ENCODE measurements at places on chromosomes 2 and 18.
A peak's percentile ranks its signal among the peaks of the same experiment; 100 is the strongest.

- H3K4me1 ChIP-seq: peaks cover 66% of the 10 kb centered on the region
- H3K4me3 ChIP-seq: peak overlapping the region; percentile 98
- peak; percentile 49 for DNase-seq
- H3K27me3 ChIP-seq: peaks cover 27% of the 10 kb centered on the region
- H3K36me3 ChIP-seq: no peaks in the 10 kb centered on the region
Observed at GRCh38 chr2:75560022-75560767, 544 bp downstream of the EVA1A start.

DNA sequence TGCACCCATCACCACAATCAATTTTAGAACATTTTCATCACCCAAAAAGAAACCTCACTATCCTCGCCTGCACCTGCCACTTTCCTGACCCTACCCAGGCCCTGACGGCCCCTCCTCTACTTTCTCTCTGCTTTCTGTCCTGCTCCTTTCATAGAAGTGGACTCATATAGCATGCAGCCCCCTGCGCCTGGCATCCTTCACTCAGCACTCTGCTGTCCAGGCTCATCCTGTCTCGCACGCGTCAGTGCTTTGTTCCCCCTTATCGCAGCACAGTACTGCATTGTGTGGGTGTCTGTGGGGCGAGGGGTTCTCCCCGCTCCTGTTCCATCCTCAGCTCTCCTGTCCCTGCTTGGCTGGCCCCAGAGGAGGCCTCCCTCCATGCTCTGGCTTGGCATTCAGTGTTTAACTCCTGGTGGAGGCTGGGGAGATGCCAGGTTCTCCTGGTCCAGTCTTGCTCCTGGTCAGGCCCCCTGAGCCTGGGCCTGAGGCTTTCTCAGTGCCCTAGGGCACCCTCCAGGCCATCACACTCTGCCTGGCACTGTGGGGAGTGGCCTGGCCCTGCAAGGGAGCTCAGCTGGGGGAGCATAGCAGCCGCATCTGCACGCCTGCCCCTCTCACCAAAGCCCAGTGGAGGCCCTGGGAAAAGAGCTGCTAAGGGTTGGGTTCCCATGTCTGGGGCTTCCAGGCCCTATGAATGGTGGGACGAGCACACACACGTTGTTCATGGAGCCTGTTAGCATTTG, 6.6 kb upstream of the TUBB6 start:
- H3K36me3 ChIP-seq: no peaks in the 10 kb centered on the region
- DNase-seq: no peak
- H3K27ac ChIP-seq: no peak overlapping the region
- H3K4me3 ChIP-seq: no peak overlapping the region

DNA sequence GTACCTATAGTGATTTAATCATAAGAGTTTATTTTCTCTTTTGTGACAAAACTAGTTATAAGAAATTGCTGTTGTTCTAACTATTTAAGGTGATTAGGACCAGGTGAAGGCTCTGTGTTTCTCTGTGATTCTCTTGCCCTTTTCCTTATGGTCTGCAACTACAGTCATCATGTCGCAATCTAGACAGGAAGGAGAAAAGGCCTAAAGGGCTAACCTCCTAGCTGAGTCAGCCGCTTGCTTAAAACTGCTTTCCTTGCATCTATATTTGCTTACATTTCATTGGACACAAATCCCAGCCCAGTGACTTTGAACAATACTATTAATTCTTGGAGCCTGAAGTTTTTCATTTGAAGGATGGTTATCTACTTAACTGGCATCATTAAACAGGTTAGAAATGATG, 93.1 kb downstream of the PIK3C3 start:
- no peak for DNase-seq
- no peak overlapping the region for H3K4me3 ChIP-seq
- peaks cover 21% of the 10 kb centered on the region for H3K4me1 ChIP-seq
- H3K36me3 ChIP-seq: peaks cover 32% of the 10 kb centered on the region

DNA sequence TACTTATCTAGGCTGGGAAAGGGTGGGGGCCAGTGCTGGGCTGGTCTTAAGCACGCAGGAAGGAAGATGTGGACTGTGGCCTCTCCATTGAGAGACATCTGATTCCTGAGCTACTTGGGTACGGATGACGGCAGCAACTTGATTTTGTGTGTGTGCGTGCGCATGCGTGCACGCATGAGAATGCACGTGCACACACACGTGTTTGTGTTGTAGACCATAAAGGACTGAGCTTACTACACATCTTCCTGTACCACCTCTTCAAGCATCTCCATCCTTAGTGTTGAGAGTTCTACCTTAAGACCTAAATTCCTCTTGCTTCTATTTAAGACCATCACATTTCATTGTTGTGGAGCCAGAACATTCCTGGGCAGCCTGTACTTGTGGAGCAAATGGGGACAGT, 9.5 kb downstream of the WNT6 start:
- DNase-seq: no peak
- no peak overlapping the region for H3K27ac ChIP-seq
- H3K4me3 ChIP-seq: no peak overlapping the region
- H3K4me1 ChIP-seq: peaks cover 40% of the 10 kb centered on the region
- H3K27me3 ChIP-seq: peaks cover 95% of the 10 kb centered on the region

DNA sequence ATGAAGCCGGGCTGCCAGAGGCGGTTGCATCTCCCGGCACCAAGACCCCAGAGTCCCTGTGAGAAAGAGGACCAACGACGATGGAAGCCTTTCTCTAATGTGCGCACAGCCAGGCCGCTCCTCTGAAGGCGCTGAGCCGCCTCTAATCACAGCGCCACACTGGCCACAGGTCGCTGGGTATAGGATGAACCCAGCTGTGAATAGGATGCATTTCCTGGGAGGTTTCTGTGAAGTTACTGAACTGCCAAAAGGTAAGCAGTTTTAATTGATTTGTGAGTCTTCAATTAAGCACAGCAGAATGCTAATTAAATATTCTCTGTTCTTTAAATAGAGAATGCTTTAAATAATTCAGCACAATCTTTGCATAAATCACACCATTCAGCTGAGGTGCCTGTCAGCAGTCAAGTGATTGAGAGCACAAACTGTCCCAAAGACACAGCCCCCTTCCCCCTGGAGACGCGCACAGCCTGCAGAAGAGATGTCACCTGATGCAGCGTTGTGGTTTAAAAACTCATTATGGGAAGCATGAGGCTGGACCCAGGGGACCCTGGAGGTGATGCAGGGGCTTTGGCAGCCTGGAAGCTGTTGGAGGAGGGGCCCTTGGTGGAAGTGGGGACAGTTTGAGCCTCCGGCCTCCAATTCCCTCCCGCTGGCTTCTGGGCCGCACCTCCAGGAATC, 98.1 kb downstream of the RTP5 start:
- peaks cover 18% of the 10 kb centered on the region for H3K36me3 ChIP-seq
- H3K4me1 ChIP-seq: peaks cover 19% of the 10 kb centered on the region
- DNase-seq: no peak
- H3K27ac ChIP-seq: no peak overlapping the region
- no peak overlapping the region for H3K4me3 ChIP-seq
- H3K27me3 ChIP-seq: peaks cover 2% of the 10 kb centered on the region

GRCh38 chr2:105691947-105692390, 52.7 kb upstream of the NCK2 start:
- no peak overlapping the region for H3K4me3 ChIP-seq
- H3K4me1 ChIP-seq: peaks cover 8% of the 10 kb centered on the region
- peaks cover 3% of the 10 kb centered on the region for H3K27me3 ChIP-seq
- H3K36me3 ChIP-seq: no peaks in the 10 kb centered on the region
- no peak for DNase-seq
- no peak overlapping the region for H3K27ac ChIP-seq

- peaks cover 78% of the 10 kb centered on the region for H3K4me1 ChIP-seq
- H3K36me3 ChIP-seq: no peaks in the 10 kb centered on the region
- no peak overlapping the region for H3K4me3 ChIP-seq
- no peak for DNase-seq
Observed at GRCh38 chr2:215780907-215781685, 232.3 kb downstream of the MREG start.

GRCh38 chr2:120691410-120691809, 44.3 kb upstream of the GLI2 start:
- no peak overlapping the region for H3K4me3 ChIP-seq
- peaks cover 7% of the 10 kb centered on the region for H3K4me1 ChIP-seq
- no peak overlapping the region for H3K27ac ChIP-seq
- DNase-seq: no peak

DNA sequence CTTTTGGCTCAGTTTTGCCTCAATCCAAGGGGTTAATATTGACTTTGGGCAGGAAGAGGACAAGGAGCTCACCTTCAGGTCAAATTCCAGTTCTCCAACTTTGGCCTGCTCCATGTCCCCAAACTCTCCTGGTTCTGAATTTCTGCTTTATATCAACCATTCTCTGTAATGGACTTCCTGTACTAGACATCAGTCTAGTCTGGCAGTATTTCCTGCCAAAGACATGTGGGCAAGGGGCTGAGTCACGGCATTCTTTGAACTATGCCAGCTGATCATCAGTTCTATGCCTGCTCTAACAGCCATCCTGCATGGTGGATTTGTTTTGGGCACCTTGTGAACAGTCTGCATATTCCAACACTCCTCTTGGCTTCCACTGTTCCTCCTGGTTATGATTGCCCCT, 199.4 kb downstream of the ZEB2 start:
- no peak for DNase-seq
- H3K4me3 ChIP-seq: no peak overlapping the region
- peaks cover 15% of the 10 kb centered on the region for H3K4me1 ChIP-seq
- peaks cover 8% of the 10 kb centered on the region for H3K36me3 ChIP-seq
- no peak overlapping the region for H3K27ac ChIP-seq

DNA sequence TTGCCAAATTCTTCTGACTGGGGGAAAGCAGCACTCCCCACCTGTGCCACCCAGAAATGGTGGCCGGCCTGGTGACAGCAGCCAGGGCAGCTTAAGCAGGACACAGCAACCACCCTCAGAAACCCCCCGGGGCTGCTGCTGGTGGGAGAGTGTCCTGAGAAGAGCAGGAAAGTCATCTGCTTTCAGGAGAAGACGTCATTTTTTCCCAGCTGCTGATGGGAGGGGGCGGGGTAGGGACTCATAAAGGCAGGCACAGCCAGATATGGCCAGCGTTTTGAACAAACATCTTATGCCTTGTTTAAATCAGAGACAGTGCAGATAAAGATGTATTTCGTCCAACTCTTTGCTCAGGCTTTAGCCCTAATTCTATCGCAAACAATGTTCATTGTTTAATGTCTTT, 139.5 kb downstream of the LRRC30 start:
- peak overlapping the region; percentile 31 for H3K27ac ChIP-seq
- H3K36me3 ChIP-seq: no peaks in the 10 kb centered on the region
- peaks cover 26% of the 10 kb centered on the region for H3K4me1 ChIP-seq
- DNase-seq: no peak
- H3K4me3 ChIP-seq: no peak overlapping the region

DNA sequence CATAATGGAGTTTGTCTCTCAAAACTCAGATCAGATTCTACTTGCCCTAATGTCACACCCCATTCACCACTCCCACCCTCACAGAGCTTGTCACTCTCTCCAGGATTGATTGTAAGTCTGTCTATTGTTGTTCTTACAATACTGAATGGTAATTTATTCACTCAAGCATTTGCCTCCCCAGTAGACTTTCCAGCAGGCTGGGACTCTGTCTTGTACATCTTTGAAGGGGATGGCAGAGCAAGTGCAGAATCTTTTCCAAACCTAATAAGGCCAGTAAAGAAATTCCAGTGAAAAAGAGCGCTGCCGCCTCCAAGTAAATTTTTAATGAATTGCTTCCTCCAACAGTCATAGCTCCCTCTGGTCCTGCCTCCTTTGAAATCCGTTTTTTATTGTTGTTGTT, 56.9 kb downstream of the RBM43 start:
- H3K4me3 ChIP-seq: no peak overlapping the region
- H3K27me3 ChIP-seq: no peaks in the 10 kb centered on the region
- H3K36me3 ChIP-seq: peaks cover 6% of the 10 kb centered on the region
- H3K4me1 ChIP-seq: peaks cover 49% of the 10 kb centered on the region
